M059J (cell line): ENCODE measurements at places on chromosomes 2 and 18. TPM values are rescaled to one million over a fixed set of nuclear protein-coding genes. Genes with fewer than 3 reads are reported as not detected.

GRCh38 chr2:218381916-218382366 is at the start of gene SLC11A1:
SLC11A1 (plus strand) TSS chr2:218382273; CDS start chr2:218382369, 96 bp downstream.
- DNase-seq, result no peak

DNA sequence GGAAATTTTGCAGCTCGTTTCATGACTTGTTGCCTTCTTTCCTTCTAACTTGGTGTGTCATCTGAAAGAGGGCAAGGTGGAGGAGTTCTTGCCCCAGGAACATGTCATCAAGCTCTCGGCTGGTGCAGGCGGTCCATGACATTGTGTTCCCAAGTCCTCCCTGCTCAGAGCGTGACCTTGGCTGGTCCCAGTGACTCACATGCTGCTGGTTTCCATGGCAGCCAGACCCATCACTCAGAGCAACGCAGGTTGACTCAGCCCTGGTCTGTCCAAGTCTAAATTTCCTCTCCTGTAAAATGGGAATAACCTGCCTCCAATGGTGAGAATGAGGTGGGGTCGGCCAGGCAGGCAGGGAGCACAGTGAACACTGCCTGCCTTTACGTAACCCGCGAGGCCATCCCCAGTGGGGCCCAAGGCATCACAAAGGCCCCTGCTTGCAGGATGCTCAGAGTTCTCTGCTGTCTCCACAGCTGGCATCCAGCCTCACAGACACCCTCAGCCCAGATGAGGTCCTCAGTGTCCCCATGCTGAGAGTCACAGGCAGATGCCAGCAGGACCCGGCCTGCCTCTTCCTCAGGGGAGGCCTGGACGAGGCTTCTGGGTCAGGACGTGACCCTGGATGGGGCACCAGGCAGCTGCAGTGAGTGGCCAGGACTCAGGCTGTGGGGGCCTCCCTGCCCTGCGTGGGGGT is 143.7 kb downstream of the TPO start:
- DNase-seq, result peak; percentile 91

- no peak for DNase-seq
Observed at GRCh38 chr2:159227467-159227866, 59.0 kb downstream of the WDSUB1 start.

Gene SERPINB10
- not detected in 2 replicates for total RNA-seq

Gene SLC4A5
- 0.02 TPM in 1 of 2 replicates, not detected in the other for total RNA-seq
